ENCODE measurements at places on chromosomes 2 and 18.

DNA sequence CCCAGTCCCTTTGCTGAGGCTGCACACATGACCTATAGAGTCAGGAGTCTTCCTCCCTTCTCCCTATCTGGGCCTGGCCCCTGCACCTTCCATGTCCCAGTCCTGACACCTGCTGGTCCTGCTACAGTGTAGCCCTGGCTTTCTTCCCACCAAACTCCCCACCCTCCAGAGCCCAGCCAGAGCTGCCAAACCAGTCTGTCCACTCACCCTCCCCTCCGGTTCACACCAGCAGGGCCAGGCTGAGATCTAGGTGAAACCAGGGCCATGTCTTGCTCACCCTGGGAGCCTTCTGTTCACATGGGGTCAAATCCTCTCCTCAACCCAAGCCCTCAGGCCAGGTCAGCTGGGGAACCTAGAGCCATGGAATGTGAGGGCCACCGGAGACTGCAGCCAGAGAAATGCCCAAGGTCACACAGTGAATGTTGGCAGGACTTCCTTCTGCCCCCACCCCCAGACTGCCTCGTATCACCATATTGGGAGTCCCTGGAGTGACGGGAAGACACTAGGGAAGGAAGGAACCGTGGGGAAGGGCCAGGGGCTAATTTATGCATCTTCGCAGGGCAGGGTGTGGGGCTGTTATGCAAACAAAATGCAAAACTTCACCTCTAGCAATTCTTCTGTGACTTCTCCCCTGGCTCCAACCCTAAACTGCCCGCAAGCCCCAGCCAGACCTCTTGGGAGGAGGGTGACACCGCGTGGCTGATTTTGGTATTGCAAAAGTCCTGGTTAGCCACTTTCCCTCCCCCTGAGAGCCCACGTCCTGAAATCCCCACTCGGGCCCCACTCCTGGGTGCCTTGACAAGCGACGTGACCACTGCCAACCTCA, 14.6 kb downstream of the TNS1 start:
- no peak for DNase-seq

DNA sequence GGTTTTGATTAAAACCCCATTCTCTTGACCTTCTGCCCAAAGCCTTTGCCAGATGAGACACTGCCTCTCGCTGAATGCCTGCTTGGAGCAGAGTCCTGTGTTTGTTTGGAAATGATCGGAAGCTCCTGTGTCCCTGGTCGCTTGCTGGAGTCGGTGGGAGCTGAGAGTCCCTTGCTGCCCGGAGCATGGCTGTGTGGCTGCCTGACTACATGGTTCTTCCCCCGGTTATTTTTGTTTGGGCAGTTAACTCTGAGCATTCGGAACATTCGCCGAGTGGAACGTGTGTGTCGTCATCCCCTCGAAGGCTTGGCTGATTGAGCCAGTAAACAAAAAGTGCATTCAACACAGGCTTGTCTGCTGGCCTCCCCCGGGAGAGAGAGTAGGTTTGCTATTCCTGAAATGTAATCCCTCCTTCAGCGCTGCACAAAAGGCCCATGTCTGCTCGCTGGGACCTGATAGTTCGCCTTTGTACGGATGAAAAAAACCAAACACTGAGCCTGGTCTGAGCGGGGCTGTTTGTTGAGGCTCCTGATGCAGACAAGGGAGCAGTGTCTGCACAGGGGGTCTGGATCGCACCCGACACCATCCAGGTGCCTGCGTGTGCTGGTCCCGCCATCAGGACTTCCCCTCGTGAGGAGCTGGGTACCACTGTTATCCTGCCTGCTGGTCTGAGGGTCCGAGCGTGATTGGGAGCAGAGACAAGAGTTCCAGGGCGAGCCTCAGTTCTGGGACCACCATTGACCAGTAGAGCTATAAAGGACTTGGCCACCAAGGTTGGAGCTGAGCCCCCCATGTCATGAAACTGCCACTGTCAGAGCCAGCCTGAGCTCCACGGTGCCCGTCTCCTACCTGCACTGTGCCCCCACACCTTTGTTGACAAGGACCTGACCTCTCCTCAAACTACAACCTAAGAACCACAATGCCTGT, 83.8 kb downstream of the AGAP1 start:
- no peak for DNase-seq

DNA sequence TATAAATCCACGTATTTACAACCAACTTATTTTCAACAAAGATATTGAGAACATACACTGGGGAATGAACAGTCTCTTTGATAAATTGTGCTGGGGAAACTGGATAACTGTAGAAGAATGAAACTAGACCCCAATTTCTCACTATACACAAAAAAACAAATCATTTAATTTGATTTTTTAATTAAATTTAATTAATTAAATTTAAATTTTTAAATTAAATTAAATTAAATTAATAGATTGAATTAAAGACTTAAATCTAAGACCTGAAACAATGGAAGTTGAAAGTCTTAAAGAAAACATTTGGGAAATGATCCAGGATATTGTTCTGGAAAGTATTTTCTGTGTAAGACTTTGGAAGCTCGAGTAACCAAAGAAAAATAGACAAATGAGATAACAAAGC, 301.4 kb downstream of the GALNT13 start:
- no peak for DNase-seq

DNA sequence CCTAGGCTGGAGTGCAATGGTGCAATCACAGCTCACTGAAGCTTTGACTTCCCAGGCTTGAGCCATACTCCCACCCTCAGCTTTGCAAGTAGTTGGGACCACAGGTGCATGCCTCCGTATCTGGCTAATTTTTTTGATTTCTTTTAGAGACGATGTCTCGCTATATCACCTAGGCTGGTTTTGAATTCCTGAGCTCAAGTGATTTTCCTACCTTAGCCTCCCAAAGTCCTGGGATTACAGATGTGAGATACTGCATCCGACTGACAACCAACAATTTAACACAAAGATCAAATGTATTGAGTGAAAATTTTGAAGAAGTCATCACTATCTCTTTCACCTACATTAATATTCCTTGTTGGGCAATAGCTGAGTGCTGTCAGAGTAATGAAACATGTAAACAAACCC, 181.6 kb downstream of the MYCN start:
- DNase-seq = no peak

DNA sequence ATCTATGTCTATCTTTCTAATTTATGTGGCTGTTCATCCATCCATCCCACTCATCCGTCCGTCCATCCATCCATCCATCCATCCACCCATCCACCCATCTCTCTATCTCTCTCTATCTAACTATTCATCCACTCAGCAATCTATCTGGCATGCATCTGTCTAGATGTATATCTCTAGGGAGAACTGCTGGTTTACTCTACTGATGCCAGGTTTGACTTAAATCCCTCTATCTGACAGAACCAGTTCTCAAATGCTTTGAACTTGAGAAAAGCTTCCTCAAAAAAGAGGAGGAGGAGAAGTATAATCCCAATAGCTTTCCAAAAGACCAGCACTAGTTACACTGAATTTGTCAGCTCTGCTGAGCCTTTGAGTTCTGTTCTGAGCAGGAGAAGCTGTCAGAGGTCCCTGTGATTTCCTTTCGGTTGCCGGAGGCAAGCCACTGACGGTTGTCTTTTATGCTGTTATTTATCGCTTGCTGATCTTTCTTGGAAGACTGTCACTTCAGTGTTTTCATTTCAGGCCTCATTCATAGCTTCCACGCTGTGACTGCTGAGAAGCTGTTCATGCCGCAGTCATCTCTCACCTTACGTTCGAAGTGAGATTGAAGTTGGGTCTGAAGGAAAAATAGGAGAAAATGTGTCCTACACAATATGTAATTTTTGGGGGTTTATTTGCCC, 129.4 kb upstream of the UXS1 start:
- DNase-seq = no peak

- DNase-seq = no peak
Observed at GRCh38 chr2:15855766-15856260, 84.5 kb upstream of the MYCN start.

DNA sequence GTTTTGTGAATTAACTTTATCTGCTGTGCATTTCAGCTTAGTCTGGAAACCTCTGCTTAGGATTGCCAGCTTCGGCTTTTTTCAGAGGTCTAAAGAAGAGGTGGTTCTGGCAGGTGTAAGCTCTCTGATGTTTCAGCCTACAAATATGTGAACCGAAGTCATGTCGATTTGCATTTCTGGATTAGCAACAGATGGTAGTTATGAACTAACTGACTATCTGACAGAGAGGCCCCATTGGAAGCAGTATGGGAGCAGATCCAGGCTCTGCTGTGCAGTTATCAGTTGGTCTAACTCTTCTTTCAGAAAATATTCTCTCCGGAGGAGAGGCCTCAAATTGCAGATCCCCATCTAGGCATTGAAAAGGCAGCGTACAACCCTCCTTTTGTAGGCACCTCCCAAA, 32.7 kb upstream of the SPRED2 start:
- DNase-seq = no peak

Data from stimulated activated CD4-positive, alpha-beta T cell treated with anti-CD3 and anti-CD28 coated beads, Interleukin-1b, Interleukin-23, amount 100 ng/mL, for 1 hour (primary cell).